ENCODE measurements at places on chromosomes 1 and 21. TPM values are rescaled to one million over a fixed set of nuclear protein-coding genes. Genes with fewer than 3 reads are reported as not detected.

KIF26B gene
- 0.65 TPM for total RNA-seq

EXO1 gene
- 5.2 TPM for total RNA-seq

IGSF5 gene
- total RNA-seq, result not detected

CBR1 gene
- 166 TPM for total RNA-seq
